ENCODE measurements at places on chromosomes 12 and 14.
A peak's percentile ranks its signal among the peaks of the same experiment; 100 is the strongest.

- no peak for DNase-seq
These were observed 678.7 kb upstream of the TMEM132C start for GRCh38 chr12:127588249-127588648.

DNA sequence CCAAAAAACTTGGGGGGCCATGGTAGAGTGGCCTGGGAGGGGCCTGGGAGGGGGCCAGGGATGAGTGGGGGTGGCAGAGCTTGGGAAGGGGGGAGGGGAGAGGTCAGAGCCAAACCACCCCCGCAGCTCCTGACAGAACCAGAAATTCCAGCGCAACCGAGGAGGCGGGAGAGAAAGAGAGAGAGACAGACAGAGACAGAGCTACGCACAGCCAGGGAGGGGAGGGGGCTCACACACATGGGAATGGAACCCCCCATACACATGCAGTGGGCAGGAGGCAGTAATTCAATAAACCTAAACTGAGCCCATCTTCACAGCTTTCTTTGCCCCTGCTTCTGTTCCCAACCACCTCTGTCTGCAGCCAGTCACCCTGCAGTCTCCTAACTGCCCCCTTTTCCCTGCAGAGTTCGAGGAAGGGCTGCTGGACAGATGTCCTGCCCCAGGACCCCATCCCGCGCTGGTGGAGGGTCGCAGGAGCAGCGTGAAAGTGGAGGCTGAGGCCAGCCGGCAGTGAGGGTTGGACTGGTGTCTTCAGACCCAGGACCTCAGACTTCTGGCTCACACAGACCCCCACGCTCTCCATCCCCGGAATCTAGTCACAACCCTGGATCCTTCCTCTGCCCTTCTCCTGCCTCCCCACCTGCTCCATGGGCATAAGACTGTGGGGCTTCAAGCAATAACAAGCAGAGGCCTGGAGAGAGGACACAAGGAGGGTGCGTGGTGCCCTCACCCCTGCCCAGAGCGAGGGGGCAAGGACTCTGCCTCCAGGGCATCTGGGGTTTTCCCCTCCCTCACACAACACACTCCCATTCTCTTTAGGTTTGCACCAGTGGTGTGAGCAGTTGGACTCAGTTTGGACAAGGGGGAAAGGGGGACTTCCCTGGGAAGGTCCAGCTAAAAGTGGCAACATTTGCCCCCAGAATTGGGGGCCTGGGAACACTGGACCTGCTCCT is 5.6 kb downstream of the NAB2 start:
- no peak for DNase-seq

GRCh38 chr14:68312884-68313610 is 479.8 kb downstream of the ZFP36L1 start:
- no peak for DNase-seq

DNA sequence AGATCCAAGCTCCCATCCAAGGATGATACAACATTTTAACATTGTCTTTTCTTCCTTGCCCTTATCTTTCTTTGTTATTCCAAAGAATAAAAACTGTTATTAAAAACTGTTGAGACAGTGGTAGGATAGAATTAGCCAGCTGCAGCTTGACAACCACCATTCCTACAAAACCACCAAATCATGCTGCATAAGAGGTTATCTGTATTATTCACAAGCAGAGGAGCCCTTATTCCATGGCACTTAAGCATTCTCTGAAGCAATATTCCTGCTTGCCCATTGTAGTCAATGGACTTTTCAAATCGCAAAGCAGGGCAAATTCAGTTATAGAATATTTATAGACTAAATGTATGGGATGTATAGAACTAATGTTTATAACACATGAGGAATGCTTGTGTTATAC is 3.4 kb downstream of the ABCD2 start:
- no peak for DNase-seq

DNA sequence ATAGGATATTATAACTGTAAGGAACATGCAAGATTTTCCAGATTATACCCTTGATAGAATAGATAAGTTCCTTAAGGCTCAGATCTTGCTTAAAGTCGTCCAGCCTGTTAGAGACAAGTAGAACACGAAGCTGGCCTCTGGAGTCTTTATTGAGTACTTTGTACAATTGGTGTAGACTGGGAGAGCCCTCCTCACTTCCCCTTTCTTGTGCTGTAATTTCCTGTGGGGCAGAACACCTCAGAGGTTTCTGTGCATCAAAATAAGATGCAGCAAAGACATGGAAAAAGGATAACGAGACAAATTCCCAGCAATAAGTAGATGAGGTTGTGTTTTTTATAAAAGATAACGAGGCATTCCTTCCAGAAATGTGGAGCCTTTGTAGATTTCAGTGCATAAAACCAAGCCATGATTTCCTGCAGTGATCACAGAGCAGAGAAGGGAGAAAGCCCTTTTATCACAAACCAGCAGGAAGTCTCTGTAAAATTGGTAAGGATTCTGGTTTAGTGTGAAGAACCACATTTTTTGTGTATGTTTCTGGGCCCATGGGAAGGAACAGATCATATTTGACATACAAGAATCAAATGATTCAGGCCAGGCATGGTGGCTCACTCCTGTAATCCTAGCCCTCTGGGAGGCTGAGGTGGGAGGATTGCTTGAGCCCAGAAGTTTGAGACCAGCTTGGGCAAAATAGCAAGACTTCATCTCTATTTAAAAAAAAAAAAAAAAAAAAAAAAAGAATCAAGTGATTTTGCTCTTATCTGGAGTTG is 18.0 kb downstream of the GPRC5A start:
- no peak for DNase-seq

DNA sequence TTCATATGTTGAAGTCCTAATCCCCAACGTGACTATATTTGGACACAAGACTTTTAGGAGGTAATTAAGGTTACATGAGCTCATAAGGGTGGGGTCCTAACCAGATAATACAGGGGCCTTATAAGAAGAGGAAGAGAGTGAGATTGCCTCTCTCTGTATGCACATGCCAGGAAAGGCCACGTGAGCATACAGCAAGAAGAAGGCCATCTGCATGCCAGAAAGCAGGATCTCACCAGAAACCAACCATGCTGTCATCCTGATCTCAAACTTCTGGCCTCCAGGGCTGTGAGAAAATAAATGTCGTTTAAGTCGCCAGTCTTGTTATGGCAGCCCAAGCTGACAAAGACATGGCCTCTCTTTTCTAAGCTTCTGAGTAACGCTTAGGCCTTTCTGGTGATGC is 69.0 kb upstream of the GPHB5 start:
- no peak for DNase-seq

- DNase-seq: no peak
These were observed 54.5 kb downstream of the MIS18BP1 start for GRCh38 chr14:45198551-45198950.

- peak; percentile 21 for DNase-seq
These were observed 281.1 kb upstream of the AMIGO2 start for GRCh38 chr12:47360771-47361388.

- peak; percentile 62 for DNase-seq
These were observed 741 bp upstream of the CRIP2 start for GRCh38 chr14:105473677-105474482.

DNA sequence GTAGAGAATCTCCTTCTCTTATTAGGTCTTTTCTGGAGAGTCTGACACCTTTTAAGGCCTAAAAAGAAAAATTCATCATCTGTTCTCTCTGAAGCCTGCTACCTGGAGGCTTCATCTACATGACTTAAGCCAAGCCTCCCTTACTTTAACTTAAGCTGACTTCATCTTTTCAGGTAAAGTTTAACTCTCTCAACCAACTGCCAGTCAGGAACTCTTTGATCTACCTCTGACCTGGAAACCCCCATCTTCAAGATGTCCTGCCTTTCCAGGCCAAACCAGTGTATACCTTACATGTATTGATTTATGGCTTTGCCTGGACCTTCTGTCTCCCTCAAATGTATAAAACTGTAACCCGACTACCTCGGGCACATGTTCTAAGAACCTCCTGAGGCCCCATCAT is 17.5 kb downstream of the GSTZ1 start:
- DNase-seq: no peak

- DNase-seq: no peak
These were observed 88.7 kb upstream of the MUCL1 start for GRCh38 chr12:54765652-54766051.

DNA sequence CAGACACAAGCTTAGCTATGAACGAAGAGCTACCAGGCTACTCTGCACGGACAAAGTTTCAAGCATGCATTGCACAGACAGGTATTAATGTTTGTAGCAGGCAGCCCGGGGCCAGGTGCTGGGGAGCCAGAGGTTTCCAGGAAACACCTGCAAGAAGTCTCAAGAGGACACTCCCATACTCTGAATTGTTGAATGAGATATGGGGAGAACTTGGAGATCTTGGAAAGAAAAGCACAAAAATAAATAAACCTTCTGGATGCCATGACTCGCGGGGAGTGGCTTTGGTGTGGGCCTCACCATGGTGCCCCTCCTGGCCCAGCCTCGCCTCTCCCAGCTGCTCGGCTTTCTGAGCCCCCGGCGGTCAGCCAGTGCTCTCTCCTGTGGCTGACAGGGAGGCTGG is 186.8 kb downstream of the TTC7B start:
- no peak for DNase-seq

DNA sequence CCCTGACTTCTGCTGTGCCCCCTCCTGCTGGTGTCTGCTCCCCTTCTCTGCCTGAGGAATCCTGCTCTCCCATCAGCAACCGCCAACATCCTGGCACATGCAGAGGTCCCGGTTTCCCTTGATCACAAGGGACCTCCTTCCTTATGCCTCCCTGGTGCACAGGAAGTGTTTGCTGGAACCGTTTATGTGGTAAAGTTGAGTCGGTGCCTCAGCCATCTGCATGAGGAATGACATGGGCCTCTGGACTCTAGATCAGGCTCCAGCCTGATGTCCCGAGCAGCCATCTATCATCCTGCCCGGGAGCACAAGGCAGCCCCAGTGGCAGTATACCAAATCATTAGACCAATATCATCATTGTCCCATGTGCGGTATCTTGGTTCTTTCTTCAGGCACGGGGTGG is 90.4 kb downstream of the BORCS5 start:
- no peak for DNase-seq

- no peak for DNase-seq
These were observed 82.2 kb downstream of the ADCK1 start for GRCh38 chr14:77882098-77882497.

DNA sequence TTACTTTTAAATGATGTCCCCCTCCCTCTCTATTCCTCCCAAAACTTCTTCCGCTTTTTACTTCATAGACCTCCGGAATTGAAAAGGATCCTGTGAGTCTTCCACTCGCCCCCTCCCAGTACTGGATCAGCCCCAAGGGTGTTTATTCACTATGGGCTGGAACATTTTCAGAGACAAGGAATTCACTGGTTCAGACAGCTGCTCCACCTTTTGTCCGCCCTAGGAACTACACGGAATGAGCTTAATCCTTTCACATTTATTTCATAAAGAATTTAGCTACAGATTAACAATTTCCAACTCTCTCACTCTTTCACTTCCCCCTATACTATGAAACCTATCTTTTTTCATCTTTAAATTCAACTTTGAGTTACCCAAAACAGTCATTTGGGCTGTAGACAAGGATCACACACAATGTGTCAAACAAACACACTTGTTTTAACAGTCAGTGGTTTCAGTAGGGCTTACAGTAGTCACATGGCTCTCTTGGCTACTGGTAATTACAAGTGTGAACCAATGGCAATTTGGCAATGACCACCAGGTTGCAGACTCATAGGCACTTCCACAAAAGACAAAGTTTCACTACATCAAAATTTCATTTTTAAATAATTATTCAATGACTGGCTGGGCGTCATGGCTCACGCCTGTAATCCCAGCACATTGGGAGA is 20.6 kb downstream of the CNIH1 start:
- DNase-seq: peak; percentile 28

DNA sequence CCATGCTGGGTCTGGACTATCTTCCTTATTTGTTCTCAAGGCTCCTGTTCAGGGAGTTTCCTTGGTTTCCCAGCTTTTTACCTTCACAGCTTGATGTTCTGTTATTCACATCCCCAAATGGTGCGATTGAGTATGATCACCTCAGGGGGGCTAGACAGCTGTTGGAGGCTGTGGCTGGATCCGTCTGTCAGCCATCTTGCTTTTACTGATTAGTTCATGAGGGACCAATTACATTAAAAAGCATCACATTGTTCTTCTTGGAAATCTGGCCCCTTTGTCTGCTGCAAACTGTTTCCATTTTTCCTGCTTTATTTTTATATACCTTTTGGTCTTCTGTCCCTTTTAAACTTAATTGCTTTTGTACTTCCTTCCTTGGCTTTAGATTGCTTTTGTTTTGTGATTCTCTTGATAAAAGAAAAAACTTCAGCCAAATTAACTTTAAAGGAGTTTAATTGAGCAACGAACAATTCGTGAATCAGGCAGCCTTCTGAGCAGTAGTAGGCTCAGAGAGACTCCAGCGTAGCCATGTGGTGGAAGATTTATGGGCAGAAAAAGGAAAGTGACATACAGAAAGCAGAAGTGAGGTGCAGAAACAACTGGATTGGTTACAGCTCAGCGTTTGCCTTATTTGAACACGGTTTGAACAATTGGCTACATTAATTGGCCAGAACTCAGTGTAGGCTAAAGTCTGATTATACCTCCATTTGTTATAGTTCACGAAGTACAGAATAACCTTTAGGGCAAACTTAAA is 208.7 kb downstream of the AEBP2 start:
- peak; percentile 43 for DNase-seq

GRCh38 chr12:49838973-49839633 is 3.8 kb downstream of the BCDIN3D start:
- DNase-seq: peak; percentile 69

DNA sequence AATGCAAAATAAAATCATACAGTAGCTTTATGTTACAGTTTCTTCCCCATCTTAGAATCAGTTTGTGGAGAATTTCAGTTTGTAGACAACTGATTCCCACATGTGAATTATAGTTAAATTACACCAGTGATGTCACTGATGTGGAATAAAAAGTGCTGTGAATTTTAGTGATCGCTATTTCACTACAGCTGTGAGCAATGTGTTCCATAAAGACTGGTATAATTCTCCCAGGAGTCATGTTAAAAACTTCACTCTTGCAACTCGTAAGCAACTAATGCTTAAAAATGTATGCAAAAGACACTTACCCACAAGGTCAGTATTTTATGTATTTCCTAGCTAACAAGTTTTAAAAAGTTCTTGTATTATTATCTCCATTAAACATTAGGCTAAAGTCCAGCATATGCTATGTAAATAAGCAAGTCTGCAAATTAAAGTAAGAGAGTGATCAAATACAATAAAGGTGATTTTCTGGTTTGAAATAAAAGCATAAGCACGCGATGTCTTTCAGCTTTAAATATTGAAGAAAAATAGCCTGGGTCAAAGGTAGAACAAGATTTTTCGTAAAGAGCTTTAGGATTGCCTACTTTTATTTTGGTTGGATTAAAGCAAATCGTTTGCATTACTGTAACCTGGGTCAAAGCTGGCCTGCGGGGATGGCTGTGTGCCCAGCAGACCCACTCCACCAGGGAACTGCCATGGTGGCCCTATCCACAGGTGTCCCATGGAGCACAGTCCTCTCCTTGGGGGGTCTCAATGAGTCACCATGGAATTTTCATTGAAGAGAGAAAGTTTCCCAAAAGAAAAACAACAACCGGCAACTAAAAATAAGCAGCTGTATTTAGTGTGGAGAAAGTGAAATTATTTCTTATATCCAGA is 12.7 kb upstream of the LRIG3 start:
- DNase-seq: no peak
